ENCODE measurements at places on chromosomes 16 and 17.

- DNase-seq: no peak
Observed at GRCh38 chr17:37327341-37328090, 48.3 kb upstream of the C17orf78 start.

GRCh38 chr17:28720247-28720996 lies 637 bp downstream of the RPL23A start:
- DNase-seq: no peak

DNA sequence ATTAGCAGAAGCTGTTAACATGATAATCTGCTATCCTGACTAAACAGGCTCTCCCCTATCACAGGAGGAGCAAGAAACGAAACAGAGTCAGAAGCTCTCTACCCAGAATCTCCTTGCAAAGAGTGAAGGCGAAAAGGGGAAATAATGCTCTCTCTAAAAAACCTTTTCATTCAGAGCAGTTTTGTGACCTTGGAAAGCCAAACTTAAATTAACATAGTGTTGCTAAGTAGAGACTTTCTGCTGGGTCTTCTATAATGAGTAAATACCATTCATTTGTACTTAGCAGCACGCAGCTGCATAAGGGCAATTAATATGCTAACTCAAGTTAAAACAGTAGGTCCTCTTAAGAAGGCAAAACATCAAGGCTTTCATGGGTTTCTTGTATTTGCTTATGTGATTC lies 101.7 kb upstream of the GPR139 start:
- DNase-seq: no peak

GRCh38 chr16:64092271-64092670 lies 1029.6 kb downstream of the CDH11 start:
- no peak for DNase-seq

DNA sequence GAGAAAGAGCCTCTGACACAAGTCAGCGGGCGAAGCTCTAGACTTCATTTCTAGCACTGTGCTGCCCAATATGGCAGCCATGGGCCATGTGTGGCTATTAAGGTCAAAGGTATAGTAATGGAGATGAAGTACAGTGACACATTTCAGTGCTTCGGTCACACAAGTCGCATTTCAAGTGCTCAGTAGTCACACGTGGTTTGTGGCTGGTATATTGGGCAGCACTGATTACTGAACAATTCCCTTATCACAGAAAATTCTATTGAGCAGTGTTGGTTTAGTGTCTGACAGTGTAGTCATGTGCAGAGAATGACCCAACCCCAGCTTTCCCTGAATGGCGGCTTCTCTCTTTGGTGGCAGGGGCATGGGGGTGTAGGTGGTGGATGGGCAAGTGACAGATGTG lies 84.9 kb upstream of the SDK2 start:
- no peak for DNase-seq

DNA sequence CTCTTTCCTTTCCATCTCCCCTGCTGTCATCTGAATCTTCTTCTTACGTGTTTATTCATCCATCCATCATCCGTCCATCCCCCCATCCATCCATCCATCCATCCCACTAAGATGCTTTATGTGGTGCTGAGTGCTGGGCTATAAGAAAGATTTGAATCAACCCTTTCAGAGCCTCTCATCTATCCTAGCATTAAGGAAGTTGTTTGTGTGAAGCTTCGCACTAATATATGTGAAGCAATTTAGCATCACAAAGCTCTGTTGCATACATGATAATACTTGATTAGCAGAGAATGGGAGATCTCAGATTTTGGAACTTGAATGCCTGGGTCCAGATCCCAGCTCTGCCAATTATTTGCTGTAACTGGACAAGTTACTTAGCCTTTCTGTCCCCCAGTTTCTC lies 255.7 kb downstream of the SHISA9 start:
- DNase-seq: no peak

GRCh38 chr17:74839990-74840852 lies 19.5 kb downstream of the GRIN2C start:
- no peak for DNase-seq

GRCh38 chr17:41956522-41956921 lies 10.1 kb upstream of the CNP start:
- no peak for DNase-seq

GRCh38 chr16:30535106-30535776 lies 583 bp upstream of the ZNF747 start:
- DNase-seq: no peak

DNA sequence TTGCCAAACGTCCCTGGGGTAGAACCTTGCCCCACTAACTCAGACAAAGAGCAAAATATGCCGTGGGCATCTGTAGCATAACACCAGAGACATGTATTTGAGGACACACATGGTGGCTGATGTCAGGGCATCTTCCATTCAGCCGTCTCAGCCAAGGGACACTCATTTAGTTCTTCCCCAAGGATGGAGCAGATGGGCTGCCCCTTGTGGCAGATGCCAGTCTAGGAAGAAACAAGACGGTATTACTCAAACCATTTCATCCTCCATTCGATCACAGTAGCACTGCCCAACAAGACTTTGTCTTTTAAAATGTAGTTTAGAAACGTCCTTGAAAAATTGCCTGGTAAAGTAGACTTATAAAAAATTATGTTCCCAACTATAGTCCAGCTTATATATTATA lies 937.6 kb upstream of the EEF2KMT start:
- DNase-seq: no peak

DNA sequence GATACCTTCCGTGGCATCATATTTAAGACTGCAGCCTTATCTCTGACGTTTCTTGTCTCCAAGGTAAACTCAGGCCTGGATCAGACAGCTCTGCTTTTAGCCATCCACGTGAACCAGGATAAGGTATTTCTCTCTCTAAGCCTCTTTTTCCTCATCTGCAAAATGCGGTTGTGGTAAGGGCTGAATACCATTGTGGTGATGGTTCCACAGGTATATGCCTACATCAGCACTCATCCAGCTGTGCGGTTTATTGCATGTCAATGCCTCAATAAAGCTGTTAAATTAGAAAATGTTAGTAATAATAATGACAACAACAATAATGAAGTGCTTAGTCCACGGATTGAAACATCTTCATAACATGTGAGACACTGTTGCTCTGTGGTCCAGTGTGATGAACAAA lies 104.4 kb downstream of the GRIN2A start:
- no peak for DNase-seq

- DNase-seq: no peak
Observed at GRCh38 chr17:49196520-49196919, 13.9 kb downstream of the GNGT2 start.

- DNase-seq: no peak
Observed at GRCh38 chr17:28526381-28526780, 20.2 kb downstream of the FOXN1 start.

DNA sequence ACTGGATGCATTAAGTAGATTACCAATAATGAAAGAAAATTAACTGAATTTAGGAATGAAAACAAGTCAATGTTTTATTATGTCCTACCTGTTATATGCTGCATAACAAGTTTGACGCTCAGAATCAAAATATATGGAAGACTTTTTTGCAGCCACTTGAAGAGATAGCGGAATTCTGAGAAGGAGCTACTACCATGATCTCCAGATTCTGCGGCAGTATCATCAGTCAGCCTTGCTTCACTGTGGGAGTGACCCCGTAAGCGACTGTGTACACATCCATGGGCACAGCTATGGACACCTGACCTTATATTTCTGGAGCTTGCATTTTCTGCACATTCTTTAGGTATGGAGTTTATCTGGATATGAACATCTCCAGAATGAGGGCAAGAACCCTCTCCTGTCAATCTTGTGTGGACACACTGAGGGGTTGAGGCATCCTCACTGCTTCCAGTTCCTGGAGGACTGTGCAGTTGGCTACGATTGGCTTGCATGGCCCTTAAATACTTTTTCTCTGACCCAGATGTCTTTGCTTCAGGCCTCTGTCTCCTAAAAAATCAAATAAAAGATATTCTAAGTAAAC lies 1.7 kb downstream of the RNFT1 start:
- no peak for DNase-seq

DNA sequence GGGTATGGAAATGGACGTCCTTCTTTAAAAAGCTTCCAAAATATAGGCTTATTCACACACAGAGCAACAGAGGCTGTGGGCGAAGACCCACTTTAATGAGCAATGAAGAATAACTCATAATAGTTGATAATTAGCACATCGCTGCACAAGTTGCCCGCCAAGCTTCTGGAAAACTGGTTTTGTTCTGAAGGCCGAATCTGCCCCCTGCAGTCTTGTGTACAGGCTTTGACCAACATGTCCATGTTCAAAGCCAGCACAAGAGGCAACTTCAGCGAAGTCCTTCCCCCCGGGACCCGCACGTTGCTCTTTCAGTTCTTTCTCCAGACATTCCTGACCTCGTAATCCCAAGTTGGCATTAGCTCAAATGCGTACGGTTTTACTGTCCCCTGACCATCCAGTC lies 73.3 kb downstream of the IRX5 start:
- no peak for DNase-seq

GRCh38 chr16:89563639-89564392 lies 3.3 kb downstream of the RPL13 start:
- no peak for DNase-seq

- no peak for DNase-seq
Observed at GRCh38 chr16:11121083-11121608, 134.9 kb downstream of the SOCS1 start.

- DNase-seq: no peak
Observed at GRCh38 chr16:86597126-86597879, 19.0 kb downstream of the FOXL1 start.

DNA sequence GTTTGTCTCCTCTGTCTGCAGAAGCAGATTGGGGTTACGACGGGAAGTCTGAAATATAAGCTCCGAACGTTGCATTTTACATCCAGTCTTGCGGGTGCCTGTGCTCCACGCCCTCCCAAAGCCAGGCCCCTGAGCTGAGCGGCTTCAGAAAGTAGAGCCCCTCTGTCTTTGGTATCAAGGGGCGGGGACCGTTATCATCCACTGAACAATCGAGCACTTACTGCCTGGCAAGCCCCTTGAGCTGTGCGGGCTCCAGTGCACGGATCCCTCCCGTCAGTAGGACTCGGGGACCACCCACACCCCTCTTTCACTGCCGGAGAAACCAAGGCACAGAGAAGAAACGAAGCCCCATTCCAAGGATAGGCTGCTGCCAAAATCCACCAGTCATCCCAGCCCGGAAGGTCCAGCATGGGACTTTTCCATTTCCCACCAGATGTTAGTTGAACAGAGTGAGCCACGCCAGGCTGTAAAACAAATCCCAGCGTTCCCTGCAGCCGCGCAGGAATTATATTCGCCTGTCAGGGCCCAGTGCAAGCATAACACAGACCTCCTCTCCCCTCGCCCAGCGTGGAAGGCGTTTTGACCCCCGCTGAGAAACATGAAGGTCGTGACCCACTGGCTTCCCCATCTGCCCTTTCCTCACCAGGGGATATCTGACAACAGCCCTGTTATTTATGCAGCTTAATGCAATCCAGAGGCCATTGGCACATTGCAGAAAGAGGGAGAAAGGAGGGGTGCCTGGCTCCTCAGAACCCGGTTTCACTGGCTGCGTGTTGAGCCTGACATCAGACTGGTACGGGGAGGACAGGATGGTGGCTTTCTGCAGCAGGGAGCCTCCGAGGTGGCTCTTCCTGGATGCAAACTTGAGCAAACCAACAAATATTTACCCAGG lies 212.2 kb upstream of the FOXF1 start:
- DNase-seq: no peak

DNA sequence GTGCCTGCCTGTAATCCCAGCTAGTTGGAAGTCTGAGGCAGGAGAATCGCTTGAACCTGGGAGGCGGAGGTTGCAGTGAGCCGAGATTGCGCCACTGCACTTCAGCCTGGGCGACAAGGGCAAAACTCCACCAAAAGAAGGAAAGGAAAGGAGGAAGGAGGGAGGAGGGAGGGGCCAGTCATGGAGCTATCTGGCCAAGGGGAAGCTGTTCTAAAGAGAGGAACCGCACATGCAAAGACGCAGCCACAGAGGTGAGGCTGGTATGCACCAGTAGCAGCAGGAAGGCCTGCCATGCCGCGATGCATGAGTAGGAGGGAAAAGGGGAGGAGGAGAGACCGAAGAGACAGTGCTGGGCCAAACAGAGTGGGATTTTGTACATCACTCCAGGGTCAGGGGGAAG lies 35.9 kb downstream of the HSBP1 start:
- DNase-seq: no peak

GRCh38 chr16:76484020-76484419 lies 206.8 kb downstream of the CNTNAP4 start:
- DNase-seq: no peak

DNA sequence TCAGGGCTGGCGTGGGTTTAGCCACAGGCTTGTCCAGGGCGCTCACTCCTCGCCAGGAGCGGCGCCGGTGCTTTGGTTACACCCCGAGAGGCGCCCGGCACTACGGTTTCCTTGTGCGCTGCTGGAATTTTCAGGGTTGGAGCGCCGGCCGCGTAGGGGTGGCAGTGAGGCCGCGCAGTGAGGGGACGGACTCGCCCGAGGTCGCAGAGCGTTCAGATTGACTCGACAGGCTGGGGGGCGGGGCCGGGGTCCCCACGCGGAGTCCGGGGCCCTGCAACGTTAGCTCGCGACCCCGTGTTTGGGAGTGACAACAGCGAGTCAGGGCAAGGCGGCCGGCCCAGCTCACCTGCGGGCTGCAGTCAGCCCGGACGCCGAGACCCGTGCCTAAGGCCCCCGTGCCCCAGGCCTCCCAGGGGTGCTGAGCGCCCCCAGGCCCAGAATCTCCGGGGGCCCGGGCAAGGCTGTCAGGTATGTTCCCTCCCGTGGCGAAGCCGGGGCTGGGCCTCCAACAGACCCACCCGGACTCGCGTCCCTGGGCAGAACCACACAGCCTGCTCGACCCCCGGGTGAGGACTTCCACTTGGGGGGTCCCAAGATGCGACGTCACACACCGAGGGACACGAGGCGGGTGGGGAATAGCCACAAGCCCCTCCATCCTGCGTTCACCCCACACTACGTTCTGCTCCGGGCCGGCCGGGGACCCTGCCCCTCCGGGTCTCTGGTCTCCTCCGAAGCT lies 1.3 kb upstream of the ACTG1 start:
- DNase-seq: no peak

DNA sequence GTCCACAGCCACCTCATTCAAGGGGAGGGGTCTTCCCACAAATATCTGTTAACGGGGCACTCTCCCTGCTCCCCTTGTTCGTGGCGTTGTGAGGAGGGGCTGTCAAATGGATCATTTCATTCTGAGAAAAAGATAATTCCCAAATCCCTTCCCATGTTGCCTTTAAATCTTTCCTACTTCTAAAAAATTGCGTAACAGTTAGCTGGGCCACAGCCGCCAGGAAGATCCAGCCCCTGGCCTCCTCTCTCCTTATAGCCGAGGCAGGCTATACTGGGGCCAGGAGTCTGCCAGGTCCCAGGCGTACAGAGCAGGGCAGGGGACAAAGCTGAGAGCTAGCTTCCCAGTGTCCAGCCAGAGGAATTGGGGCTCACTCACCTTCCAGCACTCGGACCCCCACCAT lies 430 bp downstream of the C16orf89 start:
- DNase-seq: no peak

GRCh38 chr17:82094931-82095776 lies 2.9 kb downstream of the FASN start:
- no peak for DNase-seq

All from H54 (cell line).